D721Med (cell line): ENCODE measurements at places on chromosomes 6 and 20.

- no peak for DNase-seq
Observed at GRCh38 chr6:138310821-138311220, 66.9 kb upstream of the SMIM28 start.

GRCh38 chr6:336159-337114, 44.1 kb downstream of the DUSP22 start:
- DNase-seq, result no peak

DNA sequence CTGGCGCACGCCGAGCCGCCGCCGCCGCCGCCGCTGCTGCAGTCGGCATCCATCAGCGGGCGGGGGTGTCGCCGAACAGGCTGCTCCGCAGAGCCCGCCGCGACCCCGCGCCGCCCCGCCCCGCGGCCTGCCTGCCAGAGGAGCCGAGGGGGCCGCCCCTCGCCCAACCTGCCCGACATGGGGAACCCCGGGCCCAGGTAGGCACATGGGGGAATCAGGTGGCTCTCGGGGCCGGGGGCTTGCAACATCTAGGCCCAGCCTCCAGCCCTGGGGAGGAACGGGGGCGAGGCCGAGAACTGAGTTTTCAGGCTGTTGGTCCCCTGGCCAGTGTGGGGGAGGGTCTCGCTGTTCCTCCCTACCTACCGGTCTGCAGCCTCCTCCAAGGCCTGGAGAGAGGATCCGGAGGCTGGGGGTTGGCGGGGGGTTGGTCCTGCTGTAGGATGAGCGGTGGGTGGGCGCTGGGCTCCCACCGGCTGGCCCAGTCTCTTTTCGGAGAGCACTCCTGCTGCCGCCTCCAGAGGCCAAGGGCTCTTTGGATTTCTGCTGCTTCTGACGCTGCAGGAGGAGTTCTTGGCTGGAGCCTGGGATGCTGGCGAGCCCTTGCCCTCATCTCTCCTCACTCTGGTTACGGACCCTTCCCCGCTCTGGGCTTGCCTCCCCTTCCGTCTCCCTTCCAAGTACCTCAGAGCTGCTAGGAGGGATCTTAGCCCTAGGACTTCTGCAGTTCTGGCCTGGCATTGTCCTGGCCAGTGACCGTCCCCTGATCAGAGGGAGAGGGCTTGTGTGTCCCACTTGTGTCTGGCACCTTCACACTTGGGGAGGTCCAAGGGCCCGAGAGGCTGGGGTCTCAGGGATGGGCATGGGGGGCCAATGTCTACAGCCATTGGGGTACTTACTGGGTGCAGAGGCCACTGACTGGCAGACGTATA, at the start of gene EPB41L1:
EPB41L1 (plus strand) TSS at position 41 of the 929 bp plus-strand sequence. CDS start 19,038 bp downstream, outside the sequence.
- no peak for DNase-seq

DNA sequence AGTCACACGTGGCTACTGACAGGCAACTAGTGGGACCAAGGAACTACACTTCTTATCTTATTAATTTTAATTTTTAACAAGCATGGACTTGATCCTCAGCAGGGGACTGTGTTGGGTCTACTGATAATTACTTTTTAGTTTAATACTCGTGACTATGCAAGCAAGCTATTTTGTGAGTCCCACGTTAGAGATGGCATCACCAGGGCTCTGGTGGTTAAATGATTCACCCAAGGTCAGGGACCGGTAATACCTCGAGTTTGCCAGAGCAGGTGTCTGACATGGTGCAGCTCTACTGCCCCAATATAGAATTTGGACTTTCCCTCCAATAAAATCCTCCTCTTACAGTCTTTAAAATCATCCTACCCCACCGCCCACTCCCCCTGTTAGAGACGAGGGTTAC, 98.6 kb upstream of the RIN2 start:
- DNase-seq, result no peak

DNA sequence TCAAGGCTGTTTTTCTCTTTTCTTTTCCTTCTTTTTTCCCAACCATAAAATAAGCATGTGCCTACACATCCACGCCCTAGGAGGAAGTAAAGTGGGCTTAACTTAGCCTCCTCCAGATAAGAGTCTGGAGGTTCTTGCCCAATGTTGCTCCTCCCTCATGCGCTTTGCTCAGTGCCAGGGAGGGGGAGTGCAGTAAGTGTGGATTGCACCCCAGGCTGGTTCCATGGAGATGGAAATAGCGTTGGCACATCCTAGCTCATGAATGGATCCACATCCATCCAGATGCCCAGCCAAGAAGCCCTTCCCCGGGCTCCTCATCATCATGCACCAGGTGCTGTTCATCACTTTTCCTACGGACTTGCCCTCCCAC, 58.2 kb downstream of the NEDD9 start:
- no peak for DNase-seq

GRCh38 chr6:53892707-53893106, 97.9 kb downstream of the LRRC1 start:
- no peak for DNase-seq

DNA sequence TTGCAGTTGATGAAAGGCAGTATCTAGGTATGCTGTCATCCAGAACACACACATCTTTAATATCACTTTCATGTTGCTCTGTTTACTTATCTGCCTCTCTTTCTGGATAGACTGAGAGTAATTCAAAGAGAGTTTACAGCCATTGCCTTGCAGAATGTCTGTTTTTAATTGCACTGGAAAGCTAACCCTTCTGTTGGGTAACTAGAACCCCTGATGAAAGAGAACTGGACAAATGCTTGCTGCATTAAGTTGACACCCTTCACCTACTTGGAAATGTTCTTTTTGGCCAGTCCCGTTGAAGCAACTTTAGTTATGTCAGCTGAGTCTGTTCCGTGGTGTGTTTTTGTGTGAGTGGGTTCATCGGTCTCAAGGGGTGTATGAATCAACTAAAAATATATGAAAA, 383.8 kb upstream of the CITED2 start:
- DNase-seq, result no peak

DNA sequence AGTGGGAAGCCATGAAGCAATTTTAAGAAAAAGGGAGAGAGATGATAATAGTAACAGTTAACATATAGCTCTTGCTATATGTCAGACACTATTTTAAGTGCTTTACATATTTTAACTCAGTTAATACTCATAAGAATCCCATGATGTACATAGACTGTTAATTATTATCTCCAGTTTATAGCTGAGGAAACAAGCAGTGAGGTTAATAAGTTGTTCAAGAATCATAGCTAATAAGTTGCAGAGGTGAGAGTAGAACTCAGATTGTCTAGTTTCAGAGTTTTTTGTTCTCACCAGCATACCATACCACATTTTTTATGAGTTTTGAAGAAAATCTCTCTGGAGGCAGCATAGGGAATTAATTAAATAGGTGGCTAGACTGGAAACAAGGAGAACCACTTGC, 144.6 kb upstream of the MMS22L start:
- no peak for DNase-seq

GRCh38 chr6:29516108-29516507, 28.4 kb upstream of the MAS1L start:
- DNase-seq, result no peak

- DNase-seq, result no peak
Observed at GRCh38 chr20:62501801-62502495, 26.2 kb upstream of the GATA5 start.

GRCh38 chr6:56890683-56891429, 64.1 kb upstream of the BEND6 start:
- DNase-seq, result no peak

- DNase-seq, result no peak
Observed at GRCh38 chr20:19049514-19049913, 162.9 kb upstream of the SLC24A3 start.

DNA sequence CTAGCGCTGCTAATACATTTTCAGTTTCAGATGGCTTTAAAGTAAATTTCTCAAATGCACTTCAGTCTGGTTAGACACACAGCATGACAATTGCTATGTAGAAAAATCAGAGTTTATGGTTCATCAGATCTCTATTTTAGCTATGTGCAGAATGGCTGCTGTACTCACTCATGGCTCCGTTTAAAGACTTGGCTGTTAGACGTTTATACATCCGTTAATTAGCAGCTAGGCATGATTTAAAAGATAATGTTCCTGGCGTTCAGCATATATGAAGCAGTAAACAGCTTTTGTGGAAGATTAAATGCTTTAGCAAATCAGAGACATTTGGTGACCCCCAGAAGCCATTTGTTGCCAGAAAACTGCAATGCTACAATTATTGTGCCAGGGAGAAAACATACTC, 350.0 kb upstream of the MANEA start:
- no peak for DNase-seq

- DNase-seq, result no peak
Observed at GRCh38 chr6:53896196-53896595, 101.4 kb downstream of the LRRC1 start.

DNA sequence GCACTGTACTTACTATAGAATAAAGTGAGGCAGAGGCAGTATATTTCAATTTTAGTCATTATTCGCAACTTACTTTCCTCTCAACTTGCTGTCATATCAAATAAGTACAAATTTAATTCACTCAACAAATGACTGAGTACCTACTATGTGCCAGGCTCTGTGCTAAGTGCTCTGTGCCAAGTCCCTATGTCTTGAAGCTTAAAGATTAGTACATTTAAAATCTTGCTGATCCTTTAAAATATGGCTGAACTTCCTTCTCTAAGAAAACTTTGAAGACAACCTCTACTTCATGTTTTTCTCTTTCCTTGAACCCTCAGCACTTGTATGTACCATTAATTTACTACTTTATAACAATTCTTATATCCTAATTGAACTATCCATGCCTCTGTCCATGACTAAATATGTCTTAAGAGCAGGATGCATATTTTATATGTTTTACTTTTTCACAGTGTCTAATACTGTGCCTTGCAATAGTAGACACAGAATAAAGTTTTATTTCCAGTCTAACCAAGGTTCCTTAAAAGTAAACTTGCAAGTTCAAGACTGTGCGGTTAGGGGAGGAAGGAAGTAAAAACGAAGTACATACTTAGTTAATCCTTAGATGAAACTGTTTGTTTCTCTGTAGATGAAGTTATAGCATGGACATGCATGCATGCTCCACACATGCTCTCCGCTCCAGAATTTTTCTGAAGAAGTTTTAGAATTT, 10.0 kb upstream of the LATS1 start:
- no peak for DNase-seq

GRCh38 chr6:98946879-98947410, 801 bp downstream of the FBXL4 start:
- DNase-seq, result no peak

DNA sequence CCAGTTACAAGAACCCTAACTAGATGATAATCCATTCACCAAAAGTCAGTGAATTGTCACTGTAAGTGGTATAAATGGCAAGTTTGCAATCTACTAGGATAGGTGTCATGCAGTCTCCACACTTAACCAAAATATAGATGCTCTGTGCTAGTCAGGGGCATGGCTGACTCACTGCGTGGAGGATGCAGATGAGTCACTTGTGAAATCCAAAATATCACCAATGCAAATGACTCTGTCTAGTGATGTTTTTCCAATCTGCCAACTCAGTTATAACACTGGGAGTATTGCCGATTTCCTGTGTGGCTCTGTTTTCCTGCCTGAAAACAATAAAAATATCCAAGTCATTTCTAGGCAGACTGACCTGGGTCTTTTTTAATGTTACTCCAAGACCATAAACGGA, 47.8 kb upstream of the NRSN1 start:
- no peak for DNase-seq

DNA sequence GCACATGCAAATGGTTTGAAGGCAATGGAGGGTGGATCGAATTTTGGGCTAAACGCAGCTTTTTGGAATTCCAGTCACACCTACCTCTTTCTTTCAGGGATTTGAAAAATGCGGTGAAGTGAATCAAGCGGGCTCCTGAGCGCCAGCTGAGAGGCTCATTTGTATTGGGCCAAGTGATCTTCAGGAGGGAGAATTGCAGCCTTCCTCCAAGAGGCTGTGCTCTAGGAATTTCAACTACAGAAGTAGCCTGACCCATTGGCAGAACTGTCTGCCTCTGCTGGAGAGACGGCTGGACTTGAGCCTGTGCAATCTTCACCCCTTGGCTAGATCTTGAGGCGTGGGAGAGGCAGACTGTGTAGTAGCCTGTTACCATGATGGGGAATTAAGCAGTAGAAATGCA, 5.7 kb upstream of the TIAM2 start:
- no peak for DNase-seq

DNA sequence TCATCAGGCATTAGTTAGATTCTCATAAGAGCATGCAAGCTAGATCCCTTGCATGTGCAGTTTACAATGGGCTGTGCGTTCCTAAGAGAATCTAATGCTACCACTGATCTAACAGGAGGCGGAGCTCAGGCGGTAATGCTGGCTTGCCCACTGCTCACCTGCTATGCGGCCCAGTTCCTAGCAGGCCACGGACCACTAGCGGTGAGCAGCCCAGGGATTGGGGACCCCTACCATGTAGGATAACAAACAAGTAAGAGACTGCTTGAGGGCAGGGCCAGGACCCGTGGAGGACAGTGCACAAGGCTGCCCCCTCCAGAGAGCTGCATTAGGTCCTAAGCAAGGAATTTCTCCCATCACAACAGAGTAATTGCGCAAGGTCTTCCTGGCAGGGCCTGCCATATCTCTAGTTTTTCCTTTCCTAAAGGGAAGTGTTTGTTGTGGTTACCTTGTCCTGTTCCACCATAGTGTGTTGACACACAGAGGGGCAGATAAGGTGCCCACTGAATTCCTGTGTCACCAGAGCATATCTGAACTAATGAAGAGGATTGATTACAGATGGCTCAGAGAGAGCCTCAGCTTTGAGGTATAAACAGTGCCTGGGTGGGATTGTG, 58.0 kb downstream of the PACRG start:
- no peak for DNase-seq

DNA sequence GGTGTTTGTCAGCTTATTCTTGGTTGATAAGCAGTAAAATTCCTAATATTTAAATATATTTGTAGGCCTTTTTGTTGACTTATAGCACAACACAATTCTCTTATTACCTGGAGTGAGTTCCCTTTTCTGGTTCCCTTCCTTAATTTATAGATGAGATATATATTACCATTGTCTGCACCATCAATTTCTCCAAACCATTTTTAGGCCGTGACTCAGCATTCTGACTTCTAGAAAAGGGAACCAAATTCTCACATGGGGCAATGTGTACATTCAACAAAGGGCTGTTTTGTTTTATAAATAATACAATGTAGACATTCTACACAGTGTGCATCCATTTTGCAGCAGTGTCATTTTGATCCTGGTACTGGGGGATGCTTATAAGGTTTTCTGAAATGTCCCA, 52.8 kb downstream of the NCOA7 start:
- no peak for DNase-seq

GRCh38 chr20:43541214-43541613, 17.6 kb upstream of the SGK2 start:
- no peak for DNase-seq

- DNase-seq, result no peak
Observed at GRCh38 chr6:4723383-4723782, 52.8 kb upstream of the CDYL start.

DNA sequence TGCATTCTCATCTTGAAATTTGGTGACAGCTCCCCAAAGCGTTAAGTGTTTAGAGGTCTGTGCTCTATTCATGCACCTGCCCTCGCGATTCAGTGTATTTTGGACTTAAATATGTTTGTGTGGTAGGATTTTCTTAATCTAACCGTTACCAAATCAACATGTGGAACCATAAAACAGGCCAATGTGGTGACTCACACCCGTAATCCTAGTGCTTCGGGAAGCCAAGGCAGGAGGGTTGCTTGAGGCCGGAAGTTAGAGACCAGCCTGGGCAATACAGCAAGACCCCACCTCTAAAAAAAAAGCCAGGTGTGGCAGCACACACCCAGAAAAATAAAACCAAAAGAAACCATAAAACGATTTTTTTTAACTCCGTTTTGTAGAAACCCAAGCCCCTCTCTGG, 31.5 kb downstream of the PYGB start:
- no peak for DNase-seq

GRCh38 chr6:34600101-34600500, 44.0 kb upstream of the SPDEF start:
- DNase-seq, result no peak
